Naive thymus-derived CD8-positive, alpha-beta T cell (primary cell): ENCODE measurements at places on chromosomes 2 and 18. TPM values are rescaled to one million over a fixed set of nuclear protein-coding genes. Genes with fewer than 3 reads are reported as not detected.

GRCh38 chr2:64915510-64915900 is 73.7 kb upstream of the SLC1A4 start:
- DNase-seq = no peak

DNA sequence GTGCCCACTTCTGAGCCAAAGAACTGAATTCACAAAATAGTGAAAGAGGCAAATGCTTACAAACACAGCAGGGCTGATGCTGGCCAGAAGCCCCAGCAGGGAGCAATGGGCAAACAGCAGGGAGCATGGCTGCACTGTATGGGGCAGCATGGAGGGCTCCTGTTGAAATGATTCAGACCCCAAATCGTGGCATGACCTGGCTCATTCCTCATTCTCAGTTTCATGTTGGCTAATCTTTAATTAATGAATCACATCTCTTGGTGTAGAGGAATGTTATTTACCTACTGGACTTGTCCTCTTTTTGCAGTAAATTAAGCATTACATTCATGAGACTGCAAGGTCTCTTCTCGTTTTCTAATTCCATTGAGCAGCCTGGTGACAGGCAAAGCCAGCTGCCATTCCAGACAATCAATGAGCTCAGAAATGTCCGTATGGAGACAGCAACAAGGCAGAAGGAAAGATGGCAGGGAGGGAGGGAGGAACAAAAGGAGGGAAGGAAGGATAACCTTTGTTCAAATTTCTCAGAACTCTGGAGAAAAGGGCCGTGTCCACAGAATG is 84.9 kb upstream of the ST8SIA3 start:
- DNase-seq = no peak

GRCh38 chr2:154497019-154497418 is 201.5 kb upstream of the KCNJ3 start:
- no peak for DNase-seq

The MRPL33 gene
- 229 TPM for polyA plus RNA-seq

DNA sequence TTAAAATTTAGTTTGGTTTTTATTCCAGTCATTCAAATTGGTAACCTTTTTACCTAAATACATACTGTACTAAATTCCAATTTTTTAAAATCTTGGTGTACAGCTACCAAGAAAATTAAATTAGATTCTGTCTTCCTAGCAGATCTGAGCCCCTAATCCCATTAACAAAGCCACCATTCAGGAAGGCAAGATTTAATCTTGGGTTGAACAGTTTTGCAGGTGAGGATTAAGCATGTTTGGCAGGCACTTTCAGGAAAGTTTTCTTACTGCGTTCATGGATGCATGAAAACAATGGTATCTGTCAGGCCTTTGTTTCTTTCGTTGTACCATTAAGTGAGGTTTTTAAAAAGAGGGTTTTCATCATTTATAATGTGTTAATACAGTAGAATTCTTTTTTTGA is 32.8 kb downstream of the ITPRID2 start:
- DNase-seq = no peak

GRCh38 chr2:69755862-69756467 is 14.0 kb downstream of the ANXA4 start:
- DNase-seq = no peak

The FOXD4L1 gene
- not detected for polyA plus RNA-seq

DNA sequence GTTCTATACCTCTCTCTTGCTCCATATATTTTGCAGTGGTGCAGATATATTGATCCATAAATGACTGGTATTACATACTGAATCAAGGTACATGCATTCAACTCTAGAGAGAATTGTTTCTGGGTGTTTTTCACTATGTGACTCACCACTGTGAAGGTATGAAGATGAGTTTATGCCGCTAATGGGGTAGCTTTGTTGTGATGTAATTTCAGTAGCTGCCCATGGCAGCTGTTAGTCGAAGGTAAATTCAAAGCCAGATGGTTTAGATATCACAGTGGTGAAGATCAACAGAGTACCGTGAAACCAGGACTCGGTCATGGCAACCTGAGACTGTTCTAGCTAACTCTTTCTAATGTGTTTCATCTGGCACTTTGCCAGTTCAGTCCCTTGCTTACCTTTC is 50.4 kb downstream of the PKP4 start:
- DNase-seq = no peak

The POLR1A gene
- polyA plus RNA-seq = 3.0 TPM

The FECH gene
- polyA plus RNA-seq = 22.9 TPM

- no peak for DNase-seq
These were observed 248.5 kb downstream of the ZNF516 start for GRCh38 chr18:76246590-76246989.

GRCh38 chr2:197805715-197806633 is 1.6 kb downstream of the PLCL1 start:
- no peak for DNase-seq

The RAB12 gene
- polyA plus RNA-seq = 0.26 TPM

DNA sequence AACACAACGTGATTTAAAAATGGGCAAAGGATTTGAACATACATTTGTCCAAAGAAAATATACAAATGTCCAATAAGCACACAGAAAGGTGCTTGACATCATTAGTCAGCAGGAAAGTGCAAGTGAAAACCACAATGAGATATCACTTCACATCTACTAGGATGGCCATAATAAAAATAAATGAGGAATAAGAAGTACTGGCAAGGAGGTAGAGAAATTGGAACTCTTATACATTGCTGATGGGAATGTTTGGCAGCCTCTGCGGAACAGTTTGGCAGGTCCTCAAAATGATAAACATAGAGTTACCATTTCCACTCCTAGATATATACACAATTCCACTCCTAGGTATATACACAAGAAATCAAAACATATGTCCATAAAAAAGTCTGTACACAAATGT is 51.0 kb upstream of the PGAP1 start:
- DNase-seq = no peak

DNA sequence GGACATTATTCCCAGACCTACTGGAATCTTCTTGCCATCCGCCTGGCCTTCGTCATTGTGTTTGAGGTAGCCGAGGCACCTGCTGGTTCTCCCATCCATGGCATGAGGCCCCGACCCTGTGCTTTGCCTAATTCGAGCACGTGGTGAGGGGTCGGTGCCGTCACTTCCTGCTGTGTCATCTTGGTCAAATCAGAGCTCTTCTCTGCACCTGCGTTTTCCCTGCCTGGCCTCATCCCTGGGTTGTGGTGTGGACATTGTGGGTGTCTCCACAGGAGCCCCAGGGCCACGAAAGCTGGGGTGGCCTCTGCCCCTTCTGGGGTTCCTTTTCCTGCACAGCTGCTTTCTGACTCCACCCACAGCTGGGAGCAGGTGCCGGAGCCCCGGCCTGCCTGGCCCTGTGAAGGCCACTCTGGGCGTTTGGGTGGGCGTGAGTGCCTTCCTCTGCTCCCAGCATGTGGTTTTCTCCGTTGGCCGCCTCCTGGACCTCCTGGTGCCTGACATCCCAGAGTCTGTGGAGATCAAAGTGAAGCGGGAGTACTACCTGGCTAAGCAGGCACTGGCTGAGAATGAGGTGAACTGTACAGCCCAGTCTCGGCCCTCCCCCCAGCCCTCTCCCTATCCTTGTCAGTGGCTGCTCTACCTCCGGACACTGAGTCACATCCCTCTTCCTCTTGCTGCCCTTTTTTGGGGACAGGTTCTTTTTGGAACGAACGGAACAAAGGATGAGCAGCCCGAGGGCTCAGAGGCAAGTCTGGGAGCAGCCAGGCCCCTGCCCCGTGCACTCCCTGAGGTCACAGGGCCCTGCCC is 34.9 kb downstream of the ANO7 start:
- no peak for DNase-seq

DNA sequence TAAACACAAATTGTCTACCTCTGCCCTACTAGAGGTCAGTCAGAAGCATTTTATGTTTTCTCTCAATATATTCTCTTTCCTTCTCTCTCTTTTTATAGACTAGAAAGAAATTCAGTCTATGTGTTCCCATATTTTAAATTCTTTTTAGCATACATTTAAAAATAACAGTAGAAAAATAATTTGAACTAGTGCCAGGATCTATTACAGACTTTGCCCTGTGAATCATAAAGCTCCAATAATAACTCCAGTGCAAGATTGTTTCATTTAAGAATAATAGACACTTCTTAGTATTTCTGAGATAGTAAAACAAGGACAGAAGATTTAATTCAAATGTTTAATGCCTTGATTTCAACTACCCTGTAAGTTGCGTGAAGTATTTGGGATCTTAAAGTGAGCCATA is 60.1 kb downstream of the ITGB6 start:
- no peak for DNase-seq

- no peak for DNase-seq
These were observed 25.5 kb downstream of the GCG start for GRCh38 chr2:162126527-162126926.

The RAMP1 gene
- polyA plus RNA-seq = 1.1 TPM

The KYNU gene
- 0.18 TPM for polyA plus RNA-seq

DNA sequence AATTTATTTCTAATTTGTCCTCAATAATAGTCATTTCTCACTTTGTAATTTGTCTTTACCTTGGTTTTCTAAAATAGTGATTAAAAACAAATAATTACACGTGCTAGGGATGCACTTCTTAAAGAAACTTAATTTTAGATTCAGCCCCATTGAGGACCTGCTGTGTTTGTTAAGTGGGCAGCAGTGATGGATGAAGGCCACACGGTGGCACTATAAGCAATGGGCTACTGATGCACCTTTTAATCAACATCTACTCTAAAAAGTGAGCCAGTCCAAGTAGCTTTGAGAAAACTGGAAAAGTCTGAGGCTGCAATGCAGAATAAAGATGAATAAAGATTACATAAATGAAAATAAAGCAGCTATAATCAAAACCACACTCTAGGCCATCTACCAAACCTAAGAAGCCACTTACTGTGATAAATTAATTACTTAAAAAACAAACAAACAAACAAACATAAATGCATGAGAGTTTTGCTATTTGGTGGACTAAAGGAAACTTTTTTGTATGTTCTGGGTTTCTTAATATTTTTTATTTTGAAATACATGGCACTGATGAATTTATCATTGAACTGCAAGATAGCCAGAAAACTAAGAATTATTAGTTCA is 89.3 kb downstream of the PDE11A start:
- DNase-seq = no peak

- DNase-seq = peak; percentile 23
These were observed 173.8 kb downstream of the ICOS start for GRCh38 chr2:204110338-204110741.

DNA sequence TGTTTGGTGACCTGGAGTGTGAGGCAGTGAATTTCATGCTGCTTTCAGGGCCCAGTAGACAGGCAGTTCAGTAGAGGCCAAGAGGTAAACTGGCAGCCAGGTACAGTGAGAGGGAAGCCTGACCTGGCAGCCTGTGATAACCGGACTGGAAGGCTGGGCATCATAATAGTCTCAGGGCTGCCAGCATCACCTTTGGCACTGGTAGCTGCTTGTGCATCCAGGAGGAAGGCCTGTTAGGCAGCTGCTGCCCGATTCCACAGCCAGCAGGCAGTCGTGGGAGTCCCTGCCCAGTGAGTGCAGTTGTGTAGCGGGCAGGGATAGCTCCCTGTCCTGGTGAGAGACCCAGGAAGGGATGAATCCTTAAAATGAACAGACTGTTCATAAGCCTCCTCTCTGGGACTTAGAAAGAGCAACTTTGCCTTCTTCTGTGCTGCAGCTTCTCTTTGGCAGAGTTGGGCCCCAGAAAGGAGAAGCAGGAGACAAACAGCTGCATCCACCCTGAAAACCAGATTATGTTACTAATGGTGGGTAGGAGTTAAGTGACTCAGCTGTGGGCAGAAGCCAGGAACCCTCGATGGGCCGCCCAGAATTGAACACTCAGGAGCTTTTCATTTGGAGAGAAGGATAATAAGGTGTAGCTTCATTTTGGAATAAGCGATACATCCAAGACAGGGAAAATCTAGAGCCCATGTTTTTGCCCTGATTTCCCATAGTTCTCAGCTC is 8.1 kb upstream of the GPBAR1 start:
- DNase-seq = no peak

- no peak for DNase-seq
These were observed 8.8 kb upstream of the ERFE start for GRCh38 chr2:238149841-238150572.
